ENCODE measurements at places on chromosomes 2 and 18.

- DNase-seq, result no peak
These were observed 78.8 kb downstream of the FHOD3 start for GRCh38 chr18:36376361-36376760.

DNA sequence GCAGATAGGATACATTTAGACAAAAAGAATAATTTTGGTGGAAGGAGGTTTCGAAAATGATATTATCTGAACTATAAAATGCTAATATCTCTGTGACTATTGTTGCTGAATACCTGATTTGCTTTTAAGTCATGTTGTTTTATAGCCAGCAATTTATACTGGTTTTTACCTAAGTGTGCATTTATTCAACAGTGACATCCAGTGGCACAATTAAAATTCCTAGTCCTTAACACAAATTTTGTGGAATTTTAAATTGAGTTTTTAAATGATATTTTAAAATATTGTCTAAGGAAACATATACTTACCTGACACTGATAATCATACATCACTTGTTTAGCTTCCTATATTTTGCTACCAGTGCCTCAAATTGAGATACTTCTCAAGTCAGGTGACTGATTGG lies 144.8 kb downstream of the ARHGAP28 start:
- DNase-seq, result no peak

- DNase-seq, result peak; percentile 60
These were observed 137.2 kb downstream of the TRIM43 start for GRCh38 chr2:95728878-95729596.

- no peak for DNase-seq
These were observed 40.2 kb downstream of the EFEMP1 start for GRCh38 chr2:55883357-55883756.

GRCh38 chr18:79912409-79912991 lies 39.0 kb downstream of the SLC66A2 start:
- DNase-seq, result no peak

DNA sequence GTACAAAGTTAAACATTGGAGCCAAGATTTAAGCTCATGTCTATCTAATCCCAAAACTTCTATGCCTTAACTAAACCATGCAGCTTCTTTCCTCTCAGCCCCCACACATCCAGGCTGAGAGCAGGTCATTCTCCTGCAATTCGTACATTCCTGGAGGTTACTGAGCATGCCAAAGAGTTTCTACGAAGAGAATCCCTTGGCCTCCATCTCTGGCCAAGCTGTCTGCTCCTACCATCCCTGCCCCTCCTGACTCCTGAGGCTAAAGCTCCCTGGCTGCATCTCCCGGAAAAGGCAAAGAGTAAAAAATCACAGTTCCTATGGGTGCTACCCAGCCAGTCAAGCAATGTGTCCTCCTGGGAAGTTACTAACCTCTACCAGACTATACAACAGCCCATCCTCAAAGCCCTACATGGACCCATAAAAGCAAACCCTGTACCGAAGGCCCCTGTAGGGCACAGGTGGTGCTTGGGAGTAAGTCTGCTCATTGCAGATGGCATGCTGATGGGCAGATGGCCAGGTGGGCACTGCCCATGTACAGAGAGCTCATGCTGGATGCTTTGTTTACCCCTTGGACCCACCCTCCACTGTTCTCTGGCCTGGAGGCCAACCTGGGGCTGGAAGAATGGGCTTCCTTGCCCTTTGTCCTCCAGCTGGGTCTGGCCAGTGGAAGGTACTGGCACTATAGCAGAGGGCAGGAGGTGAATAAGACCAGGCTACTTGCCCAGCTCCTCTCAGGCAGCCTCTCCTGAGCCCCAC lies 99.5 kb downstream of the TTC32 start:
- no peak for DNase-seq

- DNase-seq, result no peak
These were observed 455.0 kb upstream of the ST6GAL2 start for GRCh38 chr2:107340955-107341354.

- no peak for DNase-seq
These were observed 1.9 kb downstream of the HTRA2 start for GRCh38 chr2:74531666-74532065.

GRCh38 chr2:212109217-212109616 lies 429.4 kb downstream of the ERBB4 start:
- no peak for DNase-seq

Data from NCI-H2171 (cell line).